ENCODE measurements at places on chromosomes 2 and 18.
A peak's percentile ranks its signal among the peaks of the same experiment; 100 is the strongest.

- DNase-seq: no peak
These were observed 4.8 kb downstream of the STON1 start for GRCh38 chr2:48534781-48535180.

DNA sequence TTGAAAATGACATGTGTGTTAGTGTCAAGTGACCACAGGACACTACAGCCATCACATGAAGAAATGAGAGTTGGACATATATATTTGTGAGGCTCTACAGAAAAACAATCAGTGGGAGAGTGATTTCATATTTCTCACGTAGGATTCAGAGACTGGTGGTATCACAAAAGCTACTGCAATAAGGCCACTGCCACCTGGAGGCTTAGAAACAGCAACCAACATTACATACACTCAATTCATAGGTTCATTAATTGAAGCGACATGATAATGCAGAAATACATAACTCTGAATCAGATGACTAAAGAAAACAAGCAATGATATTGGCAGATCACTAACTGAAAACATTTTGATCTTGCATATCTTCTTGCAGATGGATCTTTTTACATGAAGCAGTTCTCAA, 248.1 kb upstream of the KLHL14 start:
- no peak for DNase-seq

DNA sequence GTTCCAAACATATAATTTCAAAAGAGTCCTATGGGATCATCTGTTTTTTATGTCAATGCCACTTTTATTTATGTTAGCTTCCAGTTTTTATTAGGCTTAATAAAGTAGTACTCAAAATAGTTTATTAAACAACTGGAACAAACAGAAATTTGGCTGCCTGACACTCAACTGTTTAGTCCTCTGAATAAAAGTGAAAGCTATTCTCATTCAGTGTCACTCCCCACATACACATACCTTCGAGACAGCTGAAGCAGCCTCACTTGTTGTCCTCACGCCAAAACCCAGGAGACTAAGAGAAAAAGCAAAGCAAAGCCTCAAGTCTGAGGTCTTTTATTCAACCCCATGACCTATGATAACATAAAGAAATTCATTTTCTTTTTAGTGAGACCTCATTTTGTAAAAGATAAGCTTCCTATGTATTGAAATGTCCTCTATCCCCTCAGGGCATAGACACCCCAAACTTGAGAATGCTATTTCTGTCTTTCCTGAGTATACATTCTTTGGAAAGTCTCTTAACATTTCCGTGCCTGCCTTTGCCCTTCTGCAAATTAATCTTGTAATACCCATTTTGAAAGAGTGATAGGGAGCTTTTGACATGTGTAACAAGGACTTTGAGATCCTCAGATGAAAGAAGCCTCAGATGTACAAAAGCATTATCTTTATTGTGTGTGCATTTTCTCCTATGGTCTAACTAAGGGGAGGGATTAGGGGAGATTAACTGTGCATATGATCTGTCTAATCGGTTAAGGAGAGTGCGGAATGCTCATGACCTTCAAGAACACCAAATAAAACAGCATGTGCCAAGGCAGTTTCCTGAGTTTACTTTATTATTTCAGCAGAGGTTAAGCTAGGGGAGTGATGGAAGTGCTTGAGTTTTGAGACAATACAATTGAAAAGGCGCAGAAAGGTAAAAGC, 1523.7 kb upstream of the PIK3C3 start:
- DNase-seq: no peak

- DNase-seq: no peak
These were observed 34.8 kb downstream of the SLC66A2 start for GRCh38 chr18:79916546-79917168.

DNA sequence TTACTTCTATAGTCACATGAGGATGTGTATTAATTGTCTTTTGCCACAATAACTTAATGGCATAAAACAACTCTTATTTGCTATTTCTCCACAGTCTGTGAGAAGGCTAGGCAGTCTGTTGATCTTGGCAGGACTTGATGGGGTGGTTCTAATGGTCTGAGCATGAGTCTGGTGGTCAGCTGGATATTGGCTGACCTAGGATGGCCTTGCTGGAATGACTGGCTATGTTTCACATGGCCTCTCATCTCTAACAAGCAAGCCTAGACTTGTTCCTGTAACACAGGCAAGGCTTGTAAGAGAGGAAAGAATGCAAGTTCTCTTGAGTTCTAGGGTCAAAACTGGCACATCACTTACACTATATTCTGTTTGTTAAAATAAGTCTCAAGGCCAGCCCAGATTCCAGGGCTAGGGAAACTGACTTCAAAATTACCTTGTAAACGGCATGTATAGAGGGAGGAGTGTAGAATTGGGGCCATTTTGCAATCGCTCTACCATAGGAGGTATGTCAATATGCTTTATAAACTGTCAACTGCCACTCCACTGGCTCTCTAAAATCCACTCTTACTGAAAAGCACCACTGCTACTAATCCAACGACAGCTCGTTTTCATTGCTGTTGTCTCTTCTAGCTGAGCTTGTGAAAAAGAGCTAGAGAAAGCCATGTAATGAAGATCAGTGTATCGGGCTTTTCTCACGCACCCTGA, 325.0 kb upstream of the PKDCC start:
- DNase-seq: no peak

- no peak for DNase-seq
These were observed 155.3 kb downstream of the GFPT1 start for GRCh38 chr2:69231612-69232277.

GRCh38 chr2:239476029-239476756, 75.4 kb upstream of the HDAC4 start:
- no peak for DNase-seq

- no peak for DNase-seq
These were observed 190.1 kb downstream of the TTC32 start for GRCh38 chr2:19711470-19712372.

GRCh38 chr2:9373047-9373446, 50.3 kb downstream of the ITGB1BP1 start:
- no peak for DNase-seq

DNA sequence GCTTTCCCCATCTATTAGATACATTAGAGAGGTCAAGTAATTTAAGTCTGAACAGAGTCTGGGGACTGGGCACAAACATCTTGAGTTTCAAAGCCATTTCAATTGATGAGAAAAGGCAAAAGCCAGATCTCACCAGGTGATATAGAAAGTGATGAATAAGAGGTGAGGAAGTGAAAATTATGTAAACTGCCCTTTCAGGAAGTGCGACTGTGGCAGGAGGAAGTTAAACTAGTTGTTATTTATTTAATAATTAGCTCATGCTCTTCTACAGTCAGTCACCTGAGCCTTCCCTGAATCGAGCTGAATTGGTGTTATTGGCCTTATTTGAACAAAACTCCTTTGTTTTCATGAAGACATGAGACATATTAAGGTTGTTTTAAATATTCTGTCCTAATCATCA, 115.1 kb downstream of the CDH20 start:
- DNase-seq: no peak

GRCh38 chr2:24482251-24482971, 8.6 kb upstream of the NCOA1 start:
- DNase-seq: peak; percentile 90

GRCh38 chr2:170848587-170848986, 31.9 kb downstream of the GAD1 start:
- no peak for DNase-seq

- no peak for DNase-seq
These were observed 55.2 kb downstream of the ADCYAP1 start for GRCh38 chr18:959854-960253.

DNA sequence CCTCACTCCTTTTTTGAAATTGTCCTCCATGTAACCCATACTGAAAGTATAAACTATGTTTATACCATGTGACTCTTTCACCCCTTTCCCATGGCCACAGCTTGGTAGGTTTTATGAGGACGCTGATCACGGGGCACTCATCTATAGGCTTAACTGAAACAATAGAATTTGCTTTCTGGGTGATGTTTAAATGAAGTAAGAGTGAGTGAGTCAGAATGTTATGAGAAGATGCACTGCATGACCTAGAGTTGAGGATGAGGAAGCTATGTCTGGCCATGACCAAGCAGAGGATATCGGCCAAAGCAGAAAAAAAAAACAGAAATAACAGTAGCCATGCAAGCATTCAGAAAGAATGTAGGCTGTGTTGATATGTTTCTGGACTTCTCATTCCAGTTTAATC, 34.9 kb downstream of the SCN1A start:
- DNase-seq: no peak

DNA sequence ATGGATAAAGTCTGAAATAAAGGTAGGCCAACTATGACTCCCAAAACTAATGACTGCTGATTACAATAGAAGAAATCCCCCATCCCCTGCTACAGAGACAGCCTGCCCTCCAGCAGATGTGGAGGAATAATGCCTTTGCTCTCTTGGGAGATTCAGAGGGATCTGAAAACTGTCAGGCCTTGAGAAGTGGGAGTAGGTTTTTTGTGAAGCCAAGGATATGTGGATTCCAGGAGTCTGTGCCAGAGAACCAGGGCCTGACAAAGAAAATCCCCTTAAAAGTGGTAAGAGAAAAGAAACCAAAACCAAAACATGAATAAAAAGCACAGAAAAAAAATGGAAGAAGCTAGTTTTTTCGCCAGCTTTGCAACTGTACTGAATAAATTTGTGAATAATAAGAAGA, 397.6 kb downstream of the ZNF521 start:
- no peak for DNase-seq

DNA sequence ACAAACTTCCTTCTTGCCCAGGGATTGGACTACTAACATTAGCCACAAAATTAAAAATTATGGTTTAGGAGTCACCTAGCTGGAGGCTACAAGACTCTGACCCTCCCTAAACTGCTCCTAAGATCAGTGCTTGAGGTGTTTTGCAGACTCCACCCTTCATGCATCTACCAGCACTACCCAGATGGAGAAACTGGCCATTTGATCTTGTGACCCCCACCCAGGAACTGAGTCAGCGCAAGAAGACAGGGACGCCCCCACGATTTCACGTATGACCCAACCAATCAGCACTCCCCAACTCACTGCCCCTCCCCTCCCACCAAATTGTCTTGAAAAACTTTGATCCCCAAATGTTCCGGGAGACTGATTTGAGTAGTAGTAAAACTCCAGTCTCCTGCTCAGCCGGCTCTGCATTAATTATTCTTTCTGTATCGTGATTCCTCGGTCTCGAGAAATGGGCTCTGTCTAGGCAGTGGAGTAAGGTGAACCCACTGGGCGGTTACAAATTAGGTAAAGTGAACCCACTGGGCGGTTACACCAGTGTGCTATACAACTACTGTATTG, 40.1 kb upstream of the CCDC88A start:
- no peak for DNase-seq

DNA sequence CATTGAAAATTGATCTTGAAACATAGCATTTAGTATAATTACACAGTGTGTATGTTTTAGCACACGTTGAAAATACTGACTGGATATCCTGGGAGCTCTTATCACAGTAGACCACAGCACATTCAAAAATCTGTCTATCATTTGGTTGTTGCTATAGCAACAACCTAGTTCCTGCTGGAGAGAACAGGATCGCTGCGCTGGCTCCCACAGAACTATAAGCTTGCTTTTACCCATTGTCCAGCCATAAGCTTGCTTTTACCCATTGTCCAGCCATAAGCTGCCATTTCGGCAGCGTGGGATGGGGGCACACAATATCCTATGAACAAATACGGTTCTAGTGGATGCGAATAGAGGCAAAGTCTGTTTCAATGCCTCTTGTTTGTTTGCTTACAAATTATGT, 70.4 kb upstream of the ST6GAL2 start:
- no peak for DNase-seq

DNA sequence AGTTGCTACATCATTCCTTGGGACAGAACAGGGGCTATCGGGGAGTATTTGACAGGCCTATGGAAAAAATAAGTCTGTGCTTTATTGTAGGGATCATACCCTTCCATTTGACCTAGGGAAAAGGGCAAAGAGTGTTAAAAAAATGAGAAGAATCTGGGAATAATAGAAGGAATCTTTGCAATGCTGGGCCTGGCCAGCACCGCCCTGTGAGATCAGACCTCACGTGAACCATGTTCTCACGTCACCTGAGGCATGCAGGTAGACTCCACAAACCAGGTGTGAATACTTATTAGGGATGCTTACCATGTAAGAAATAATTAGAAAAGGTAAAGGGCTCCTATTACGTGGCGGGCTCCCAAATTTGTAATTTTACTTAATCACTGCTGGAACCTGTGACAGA, 177.5 kb upstream of the GATA6 start:
- no peak for DNase-seq

DNA sequence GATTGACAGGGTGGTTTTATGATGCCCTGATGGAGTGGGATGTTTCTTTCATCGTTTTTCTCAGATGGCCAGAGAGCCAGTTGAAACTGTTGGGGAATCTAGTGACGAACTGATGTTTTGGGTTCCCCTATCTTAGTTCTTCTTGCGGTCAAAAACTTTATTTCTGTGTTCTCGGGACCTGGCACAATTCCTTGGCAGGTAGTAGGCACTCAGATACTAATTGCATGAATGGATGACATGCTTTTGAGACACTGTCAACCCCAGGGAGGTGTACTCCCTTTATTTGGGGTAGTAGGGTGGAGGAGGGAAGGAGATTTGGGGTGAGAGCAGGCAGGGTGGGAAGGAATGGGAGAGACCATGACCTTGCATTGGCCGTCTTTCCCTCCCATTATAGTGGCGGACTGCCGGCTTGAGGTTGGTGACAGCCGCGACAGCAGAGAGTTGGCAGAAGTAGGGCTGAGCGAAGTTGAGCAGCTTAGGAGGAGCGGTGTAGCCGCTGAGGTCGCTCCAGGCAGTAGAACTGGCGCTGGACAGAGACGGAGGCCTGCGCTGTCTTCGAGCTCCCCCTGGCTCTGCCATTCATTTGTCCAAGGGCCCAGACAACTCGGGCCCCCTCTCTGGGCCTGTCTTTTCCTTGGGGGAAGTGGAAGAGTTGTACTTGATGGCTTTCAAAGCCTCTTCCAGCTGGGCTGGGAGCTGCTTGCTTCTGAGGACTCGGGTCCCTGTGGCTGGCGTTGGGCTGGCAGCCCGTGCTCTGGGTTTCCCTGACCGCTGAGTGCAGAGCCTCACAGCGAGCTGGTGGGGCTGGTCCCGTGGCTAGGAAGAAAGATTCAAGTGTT, 2.6 kb downstream of the TET3 start:
- peak; percentile 72 for DNase-seq

- DNase-seq: no peak
These were observed 173.5 kb downstream of the FMNL2 start for GRCh38 chr2:152508446-152508845.

DNA sequence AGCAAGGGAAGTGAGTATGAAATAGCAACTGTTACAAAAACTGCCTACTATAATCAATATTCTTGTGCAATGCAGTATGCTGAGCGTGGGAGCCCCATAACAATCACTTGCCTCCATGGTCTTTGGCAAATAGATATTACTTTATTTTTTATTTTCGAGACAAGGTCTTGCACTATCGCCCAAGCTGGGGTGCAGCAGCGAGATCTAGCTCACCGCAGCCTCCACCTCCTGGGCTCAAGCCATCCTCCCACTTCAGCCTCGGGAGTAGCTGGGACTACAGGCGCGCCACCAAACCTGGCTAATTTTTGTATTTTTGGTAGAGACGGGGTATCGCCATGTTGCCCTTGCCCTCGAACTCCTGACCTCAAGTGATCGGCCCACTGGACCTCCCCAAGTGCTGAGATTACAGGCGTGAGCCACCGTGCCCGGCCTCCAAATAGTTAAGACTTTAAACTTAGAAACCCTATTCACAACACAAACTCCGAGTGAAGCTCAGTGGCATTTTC, 1.2 kb upstream of the CCNT2 start:
- DNase-seq: no peak

All from hematopoietic multipotent progenitor cell treated with erythropoietin and hydrocortisone succinate and interleukin-3 and kit ligand, for 17 days (in vitro differentiated cells).